ENCODE measurements at places on chromosomes 13 and 19.

GRCh38 chr13:98519976-98520375 lies 56.9 kb downstream of the STK24 start:
- no peak for DNase-seq

- DNase-seq, result peak; percentile 87
These were observed 630.0 kb upstream of the MIR17HG start for GRCh38 chr13:90717451-90717936.

DNA sequence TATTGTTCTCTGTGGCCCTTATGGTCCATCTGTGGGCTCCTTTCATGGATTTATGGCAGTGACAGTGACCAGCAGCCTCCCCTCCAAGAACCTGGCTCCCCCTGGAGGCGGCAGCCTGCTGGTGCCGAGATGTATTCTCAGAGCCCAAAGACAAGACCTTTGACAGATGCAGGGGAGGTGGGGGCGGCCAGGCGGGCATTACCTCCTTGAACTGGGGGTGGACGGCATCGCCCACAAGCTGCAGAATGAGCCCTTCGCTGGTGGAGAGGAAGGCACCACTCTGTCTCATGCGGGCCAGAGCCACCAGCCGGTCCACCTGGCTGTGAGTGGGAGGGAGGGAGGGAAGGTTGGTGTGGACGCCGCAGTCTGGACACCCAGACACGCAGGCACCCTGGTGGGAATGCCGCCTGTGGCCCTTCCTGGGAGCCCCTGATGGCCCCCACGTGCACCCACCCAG lies 6.6 kb downstream of the ISOC2 start:
- DNase-seq, result peak; percentile 59

- no peak for DNase-seq
These were observed 57.5 kb downstream of the RAP2A start for GRCh38 chr13:97491452-97491851.

GRCh38 chr13:98466634-98467236 lies 110.2 kb downstream of the STK24 start:
- peak; percentile 74 for DNase-seq

All from choroid plexus epithelial cell (primary cell).